Right ventricle myocardium superior (tissue), 1 donor: ENCODE measurements at places on chromosomes 2 and 18.
A peak's percentile ranks its signal among the peaks of the same experiment; 100 is the strongest.

GRCh38 chr2:48471048-48471474 is 58.9 kb upstream of the STON1 start:
- DNase-seq = no peak

- no peak for DNase-seq
Observed at GRCh38 chr2:38668779-38669479, 3.0 kb downstream of the GALM start.

DNA sequence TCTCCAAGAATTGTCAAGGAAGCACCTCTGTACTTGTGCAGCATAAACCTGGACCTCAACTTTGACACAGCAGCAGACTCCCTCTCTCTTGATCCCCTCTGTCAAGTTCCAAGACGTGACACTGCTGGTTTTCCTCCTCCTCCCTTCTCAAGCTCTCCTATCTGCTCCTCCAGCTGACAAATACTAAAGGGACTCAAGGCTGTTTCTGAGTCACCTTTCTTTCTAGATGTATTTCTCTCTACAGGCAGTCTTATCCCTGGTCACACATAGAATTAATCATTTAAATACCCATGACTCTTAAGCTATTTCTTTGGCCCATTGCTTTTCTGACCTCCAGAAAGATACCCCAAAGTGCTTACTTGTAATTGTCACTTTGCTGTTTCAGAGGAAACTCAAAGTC is 53.5 kb downstream of the SEPTIN10 start:
- DNase-seq = no peak

DNA sequence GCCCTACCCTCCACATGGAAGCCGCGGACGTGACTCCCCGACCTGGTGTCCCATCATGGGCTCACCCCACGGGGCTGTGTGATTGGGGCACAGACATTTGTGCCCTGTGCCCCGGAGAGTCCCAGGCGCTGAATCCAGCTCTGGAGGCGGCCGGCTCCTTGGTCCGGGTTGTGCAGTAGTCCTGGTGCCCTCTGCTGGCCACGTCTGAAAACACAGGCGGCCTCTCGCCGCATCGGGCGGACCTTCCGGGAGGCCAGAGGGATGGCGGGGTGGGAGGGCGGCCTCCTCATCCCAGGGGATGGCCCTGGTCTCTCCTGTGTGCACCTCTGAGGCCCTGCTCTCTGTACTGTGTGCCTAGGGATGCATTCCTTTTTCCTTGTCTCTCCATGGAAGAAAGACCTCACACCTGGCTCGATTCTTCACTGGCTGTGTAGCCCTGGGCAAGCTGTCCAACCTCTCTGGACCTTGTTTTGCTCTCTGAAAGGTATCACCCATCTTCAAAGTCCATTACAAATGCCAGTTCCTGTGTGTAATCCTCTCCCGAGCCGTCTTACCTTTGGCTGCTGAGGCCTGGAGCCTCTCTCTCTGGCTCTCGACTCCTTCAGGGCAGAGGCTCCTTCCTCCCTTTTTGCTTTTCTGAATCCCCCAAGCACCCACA is 27.6 kb downstream of the CELF4 start:
- DNase-seq = peak; percentile 83

- no peak for DNase-seq
Observed at GRCh38 chr2:128776461-128777195, 458.0 kb upstream of the HS6ST1 start.

GRCh38 chr2:201936817-201937216 is 96.8 kb upstream of the FZD7 start:
- DNase-seq = no peak

DNA sequence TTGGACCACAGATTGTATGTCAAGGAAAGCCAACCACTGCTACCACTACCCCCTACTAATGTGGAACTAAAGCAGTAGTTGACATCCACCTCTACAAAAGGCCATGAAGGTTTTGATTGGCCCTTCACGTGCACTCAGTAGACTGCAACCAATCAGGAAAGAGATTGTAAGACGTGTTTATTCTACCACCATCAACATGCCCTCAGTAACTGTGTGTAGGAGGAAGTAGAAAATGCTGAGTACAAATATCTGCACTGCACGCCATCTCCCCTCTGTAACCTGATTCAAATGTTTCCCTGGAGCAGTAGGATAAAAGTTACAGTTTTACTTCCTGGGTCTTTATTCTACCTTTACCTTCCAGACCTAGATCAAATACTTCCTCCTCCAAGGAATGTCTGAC is 2.9 kb upstream of the CASP10 start:
- DNase-seq = no peak

GRCh38 chr18:36446059-36446458 is 148.5 kb downstream of the FHOD3 start:
- DNase-seq = no peak
